ENCODE measurements at places on chromosomes 6 and 20.
A peak's percentile ranks its signal among the peaks of the same experiment; 100 is the strongest.

GRCh38 chr6:19204445-19204844 is 632.7 kb upstream of the ID4 start:
- no peak for DNase-seq

DNA sequence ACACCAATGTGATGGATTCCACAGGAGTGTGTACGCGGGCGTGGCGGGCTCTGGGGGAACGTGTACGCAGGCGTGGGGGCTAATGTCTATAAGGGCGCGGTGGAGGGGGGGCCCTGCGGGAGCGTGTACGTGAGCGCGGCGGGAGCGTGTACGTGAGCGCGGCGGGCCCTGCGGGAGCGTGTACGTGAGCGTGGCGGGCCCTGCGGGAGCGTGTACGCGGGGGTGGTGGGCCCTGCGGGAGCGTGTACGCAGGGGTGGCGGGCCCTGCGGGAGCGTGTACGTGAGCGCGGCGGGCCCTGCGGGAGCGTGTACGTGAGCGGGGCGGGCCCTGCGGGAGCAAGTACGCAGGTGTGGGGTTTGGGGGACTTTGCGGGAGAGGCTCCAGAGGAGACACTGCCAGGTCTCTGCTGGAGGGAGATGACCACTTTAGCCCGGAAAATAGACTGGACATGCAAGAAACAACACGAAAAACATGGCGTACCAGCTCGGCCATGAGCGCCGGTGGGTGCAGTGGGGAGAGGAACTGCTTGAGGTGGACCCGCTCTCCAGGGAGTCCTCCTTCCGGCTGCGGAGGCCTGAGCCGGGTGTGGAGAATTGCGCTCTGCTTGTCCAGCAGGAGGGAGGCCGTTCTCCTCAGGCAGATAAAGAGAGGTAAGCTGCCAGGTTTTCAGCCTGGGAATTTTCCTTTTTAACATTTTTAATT is 27.8 kb upstream of the SMOC2 start:
- DNase-seq: no peak

GRCh38 chr6:104229057-104229456 is 630.7 kb downstream of the HACE1 start:
- DNase-seq: no peak

DNA sequence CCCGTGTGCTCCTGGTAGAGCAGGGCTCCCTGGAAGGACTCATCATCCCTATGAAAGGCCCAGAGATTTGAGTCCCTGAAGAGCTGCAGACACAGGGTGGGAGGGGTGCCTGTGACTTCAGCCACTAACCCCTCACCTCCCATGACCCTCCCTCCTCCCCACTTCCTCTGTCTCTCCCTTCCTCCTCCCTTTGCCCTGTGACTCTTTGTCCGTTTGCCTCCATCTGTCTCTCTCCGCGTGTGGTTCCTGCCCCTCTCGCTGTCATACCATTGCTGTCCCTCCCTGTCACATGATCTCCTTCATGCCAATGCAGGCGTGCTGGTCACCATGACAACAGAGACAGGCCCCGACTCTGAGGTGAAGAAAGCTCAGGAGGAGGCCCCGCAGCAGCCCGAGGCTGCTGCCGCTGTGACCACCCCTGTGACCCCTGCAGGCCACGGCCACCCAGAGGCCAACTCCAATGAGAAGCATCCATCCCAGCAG is 19.0 kb downstream of the EPB41L1 start:
- DNase-seq: peak; percentile 65

- no peak for DNase-seq
Measured at GRCh38 chr6:12555267-12555666, 161.3 kb upstream of the PHACTR1 start.

- peak; percentile 20 for DNase-seq
Measured at GRCh38 chr6:150720774-150721233, 121.1 kb downstream of the PLEKHG1 start.

DNA sequence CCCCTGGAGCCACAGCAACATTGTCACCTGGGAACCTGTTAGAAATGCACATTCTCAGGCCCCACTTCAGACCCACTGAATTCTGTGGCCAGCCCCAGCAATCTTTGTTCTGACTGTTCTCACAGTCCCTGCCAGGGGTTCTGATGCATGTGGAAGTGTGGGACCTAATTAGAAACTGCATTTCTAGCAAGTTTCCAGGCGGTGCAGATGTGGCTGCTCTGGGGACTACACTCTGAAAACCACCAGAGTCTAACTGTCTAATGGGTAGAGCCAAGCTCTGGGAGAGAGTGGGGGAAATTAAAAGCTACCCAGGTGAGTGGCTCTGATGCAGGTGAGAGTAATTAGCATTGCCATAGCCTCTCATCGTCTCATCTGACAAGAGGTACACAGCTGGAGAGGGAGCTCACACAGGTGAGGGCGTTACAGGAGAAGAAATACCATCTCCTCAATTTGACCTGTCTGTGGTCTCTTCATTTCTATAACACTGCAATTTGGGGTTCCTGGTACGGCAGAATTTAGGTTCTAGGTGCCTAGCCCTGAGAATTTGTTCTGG is 66.0 kb downstream of the SNX5 start:
- DNase-seq: no peak

DNA sequence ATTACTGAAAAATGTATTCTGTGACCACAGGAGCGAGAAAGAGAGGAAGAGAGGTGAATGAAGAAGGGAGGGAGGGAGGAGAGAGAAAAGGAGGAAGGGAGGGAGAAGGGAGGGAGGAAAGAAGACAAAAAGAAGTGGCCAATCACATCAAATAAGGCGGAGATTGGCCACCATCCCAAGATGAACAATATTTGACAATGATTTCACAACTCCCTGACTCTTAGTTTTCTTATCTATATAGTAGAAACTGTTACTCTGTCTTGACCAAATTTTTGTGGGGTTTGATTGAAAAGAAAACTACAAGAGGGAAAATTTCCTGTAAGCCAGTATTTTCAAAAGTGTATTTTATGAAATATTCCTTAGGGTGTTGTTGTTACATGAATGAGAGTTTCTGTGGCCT is 52.6 kb downstream of the FOXA2 start:
- no peak for DNase-seq

- DNase-seq: no peak
Measured at GRCh38 chr6:89087881-89088280, 7.3 kb downstream of the PNRC1 start.

- no peak for DNase-seq
Measured at GRCh38 chr6:47168180-47168579, 126.0 kb upstream of the ADGRF1 start.

DNA sequence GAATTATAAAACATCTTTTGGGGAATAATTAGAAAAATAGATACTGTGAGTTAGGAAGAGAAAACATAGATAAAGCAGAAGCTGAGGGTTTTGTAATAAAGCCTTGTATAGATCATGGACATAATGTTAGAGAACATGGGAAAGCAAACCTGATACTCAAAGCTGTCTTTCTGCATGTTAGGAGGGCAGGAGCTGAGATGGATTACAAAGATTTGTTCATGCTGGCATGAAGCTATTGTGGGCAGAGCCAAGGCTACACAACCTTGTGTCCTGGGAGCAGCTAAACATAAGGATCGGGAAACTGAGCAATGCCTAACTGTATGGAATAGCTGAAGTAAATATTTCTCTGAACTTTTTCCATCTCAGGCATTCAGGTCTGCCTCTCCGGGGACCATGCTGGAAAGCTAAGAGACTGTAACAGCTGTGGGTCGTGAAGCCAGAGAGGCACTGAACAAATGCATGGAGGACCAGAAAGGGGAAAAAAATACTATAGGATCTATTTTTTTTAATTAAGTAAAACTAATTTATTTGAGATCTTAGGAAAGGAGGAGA is 28.2 kb upstream of the CNKSR3 start:
- DNase-seq: no peak

GRCh38 chr20:48771542-48771941 is 56.3 kb downstream of the PREX1 start:
- no peak for DNase-seq

- DNase-seq: no peak
Measured at GRCh38 chr6:5517796-5518195, 256.5 kb downstream of the FARS2 start.

GRCh38 chr20:49573900-49574416 is 6.0 kb upstream of the PTGIS start:
- peak; percentile 17 for DNase-seq

DNA sequence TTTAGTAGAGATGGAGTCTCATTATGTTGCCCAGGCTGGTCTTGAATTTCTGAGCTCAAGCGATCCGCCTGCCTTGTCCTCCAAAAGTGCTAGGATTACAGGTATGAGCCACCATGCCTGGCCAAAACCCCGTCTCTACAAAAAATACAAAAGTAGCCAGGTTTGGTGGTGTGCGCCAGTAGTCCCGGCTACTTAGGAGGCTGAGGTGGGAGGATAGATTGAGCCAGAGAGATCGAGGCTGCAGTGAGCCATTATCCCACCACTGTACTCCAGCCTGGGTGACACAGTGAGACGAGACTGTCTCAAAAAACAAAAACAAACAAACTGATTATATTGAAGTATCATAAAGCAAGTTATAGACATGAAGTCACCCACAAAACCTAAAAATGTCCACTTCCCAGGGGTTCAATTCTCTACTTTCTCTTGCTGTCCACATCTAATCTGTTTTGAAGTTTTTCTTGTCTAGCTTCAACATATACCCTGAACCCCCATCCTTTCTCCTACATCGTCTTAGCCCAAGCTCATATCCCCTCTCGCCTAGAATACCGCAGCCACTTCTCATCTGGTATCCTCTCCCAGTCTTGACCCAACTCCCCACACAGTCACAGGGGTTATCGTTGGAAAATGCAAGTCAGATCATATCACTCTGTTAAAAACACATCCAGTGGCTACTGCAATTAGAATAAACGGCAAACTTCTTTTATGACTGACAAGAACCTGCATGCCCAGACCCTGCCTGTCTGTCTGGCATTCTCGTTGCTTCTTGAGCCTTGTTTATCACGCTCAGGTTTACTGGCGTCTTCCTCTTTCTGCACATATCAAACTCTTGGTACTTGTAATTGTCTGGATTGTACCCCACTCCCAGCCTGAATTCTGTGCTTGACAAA is 20.1 kb upstream of the NCOA3 start:
- no peak for DNase-seq

DNA sequence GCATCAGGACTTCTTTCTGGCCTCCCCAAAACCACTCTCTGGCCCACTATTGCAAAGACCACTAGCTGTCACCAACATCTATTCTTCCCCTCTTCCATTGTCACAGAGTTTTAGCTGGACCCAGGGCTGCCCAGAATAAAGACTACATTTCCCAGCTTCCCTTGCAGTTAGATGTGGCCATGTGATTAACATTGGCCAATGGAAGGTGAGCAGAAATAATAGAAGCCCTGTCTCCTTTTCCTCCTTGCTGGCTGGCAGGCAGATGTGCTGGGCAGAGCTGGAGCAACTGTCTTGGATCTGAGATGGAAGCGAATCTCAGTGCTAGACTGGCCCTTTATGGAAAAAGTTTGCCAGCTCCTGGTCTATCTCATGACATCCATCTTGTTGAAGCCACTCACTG is 97.0 kb downstream of the KCNB1 start:
- peak; percentile 64 for DNase-seq

- no peak for DNase-seq
Measured at GRCh38 chr6:125668071-125668470, 81.4 kb upstream of the HEY2 start.

DNA sequence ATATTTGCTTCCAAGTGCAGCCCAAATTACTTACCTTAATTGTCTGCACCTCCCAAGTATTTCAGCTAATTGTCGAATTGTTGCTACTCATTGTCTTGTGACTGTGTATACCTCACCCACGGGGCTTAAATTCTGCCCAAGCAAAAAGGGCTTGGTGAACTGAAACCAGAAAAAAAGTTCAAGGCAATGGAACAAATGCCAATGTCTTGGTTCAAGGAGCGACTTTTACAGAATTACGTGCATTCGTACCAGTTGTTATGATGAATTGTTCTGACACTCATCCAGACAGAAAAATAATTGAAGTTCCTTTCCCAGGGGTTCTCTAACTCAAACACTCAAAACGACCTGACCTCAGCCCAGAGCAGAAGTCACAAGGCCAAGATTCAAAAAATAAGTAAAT is 13.9 kb upstream of the PXDC1 start:
- DNase-seq: no peak

- DNase-seq: peak; percentile 51
Measured at GRCh38 chr6:132734694-132735236, 20.9 kb upstream of the VNN1 start.

- no peak for DNase-seq
Measured at GRCh38 chr6:139611327-139612134, 237.1 kb upstream of the CITED2 start.

GRCh38 chr6:150576651-150577226 is 22.9 kb upstream of the PLEKHG1 start:
- no peak for DNase-seq

DNA sequence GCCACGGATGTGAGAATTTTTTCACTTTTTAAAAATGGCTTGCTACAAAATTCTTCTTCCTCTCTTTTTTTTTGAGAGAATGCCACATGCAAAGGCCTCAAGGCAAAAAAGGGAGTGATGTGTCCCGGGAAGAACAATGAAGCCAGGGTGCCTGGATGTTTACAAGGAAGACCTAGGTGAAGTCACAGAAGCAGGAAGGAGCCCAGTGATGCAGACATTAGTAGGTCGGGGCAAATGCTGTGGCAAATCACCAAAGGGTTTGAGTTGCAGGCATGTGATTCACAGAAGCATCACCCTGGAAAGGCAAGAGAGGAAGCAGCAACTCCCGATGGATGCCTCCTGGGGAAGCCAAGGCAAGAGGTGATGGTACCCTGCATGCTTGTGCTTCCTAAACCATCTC is 46.8 kb downstream of the FARS2 start:
- no peak for DNase-seq

- no peak for DNase-seq
Measured at GRCh38 chr20:44357555-44358125, 2.1 kb downstream of the HNF4A start.

GRCh38 chr6:157335829-157336228 is 12.5 kb upstream of the TMEM242 start:
- peak; percentile 78 for DNase-seq

- DNase-seq: no peak
Measured at GRCh38 chr20:51628533-51629398, 86.2 kb upstream of the NFATC2 start.

DNA sequence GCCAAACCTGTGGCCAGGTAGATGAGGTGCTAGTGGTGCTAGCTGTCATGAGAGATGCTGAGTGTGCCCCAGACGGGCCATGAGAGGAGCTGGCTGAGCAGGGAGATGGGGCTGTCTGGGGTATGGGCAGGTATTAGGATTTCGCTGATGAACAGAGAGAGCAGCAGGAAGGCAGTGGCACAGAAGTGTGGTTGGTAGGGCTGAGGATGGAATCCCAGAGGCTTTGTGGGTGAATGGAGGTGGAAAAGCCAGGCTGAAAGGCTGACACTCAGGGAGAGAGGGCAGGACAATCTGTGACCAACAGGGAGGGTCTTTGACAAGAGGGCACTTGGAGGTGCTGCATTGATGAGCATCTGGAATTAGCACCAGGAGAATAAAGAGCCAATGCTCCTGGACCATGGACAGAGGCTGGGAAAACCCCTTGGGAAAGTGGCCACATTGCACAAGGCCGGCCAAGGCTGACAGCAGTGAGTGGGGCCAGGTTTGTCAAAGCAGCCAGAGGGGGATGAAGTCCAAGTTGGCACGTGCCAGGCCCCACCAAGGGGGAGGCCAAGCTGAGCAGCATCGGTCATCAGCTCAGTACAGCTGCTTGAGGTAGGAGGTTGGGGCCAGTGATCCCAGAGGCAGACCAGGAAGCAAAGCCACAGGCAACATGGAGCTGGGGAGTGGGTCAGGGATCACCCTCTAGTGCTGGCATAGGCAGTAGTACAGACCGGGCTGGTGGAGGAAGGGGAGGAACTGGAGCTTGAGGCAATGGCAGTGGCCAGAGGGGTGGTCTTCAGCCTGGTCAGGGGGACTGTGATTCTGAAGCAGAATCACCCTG is 19.7 kb upstream of the SGK2 start:
- no peak for DNase-seq

Data from hematopoietic multipotent progenitor cell treated with erythropoietin and hydrocortisone succinate and interleukin-3 and kit ligand, for 6 days (in vitro differentiated cells).